ENCODE measurements at places on chromosomes 7 and 10.
A peak's percentile ranks its signal among the peaks of the same experiment; 100 is the strongest.

DNA sequence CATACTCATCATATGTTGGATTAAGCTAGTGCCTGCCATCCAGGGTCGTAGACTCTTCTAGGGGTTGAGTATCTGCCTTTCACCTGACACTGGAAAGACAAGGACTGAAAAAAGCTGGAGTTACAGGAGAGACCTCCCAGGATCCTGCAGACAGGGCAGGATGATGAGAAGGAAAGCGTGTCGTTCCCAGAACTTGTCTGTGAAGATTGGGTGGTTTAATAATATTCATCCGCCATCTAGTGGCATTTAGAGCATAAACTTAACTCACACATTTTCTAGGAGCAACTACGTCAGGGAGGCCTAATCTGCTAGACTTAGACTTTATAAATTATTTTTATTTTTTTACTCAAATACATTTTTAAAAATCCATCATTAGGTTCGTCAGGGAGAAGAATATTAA is 59.6 kb downstream of the ADRB1 start:
- no peak overlapping the region for H3K4me3 ChIP-seq
- H3K27me3 ChIP-seq = no peaks in the 10 kb centered on the region
- DNase-seq = peak; percentile 23
- no peaks in the 10 kb centered on the region for H3K36me3 ChIP-seq
- peaks cover 28% of the 10 kb centered on the region for H3K4me1 ChIP-seq
- H3K27ac ChIP-seq = no peak overlapping the region

GRCh38 chr10:124233546-124234138 is 140.2 kb upstream of the CHST15 start:
- no peaks in the 10 kb centered on the region for H3K36me3 ChIP-seq
- H3K4me3 ChIP-seq = no peak overlapping the region
- H3K27ac ChIP-seq = no peak overlapping the region
- H3K27me3 ChIP-seq = no peaks in the 10 kb centered on the region

- H3K27me3 ChIP-seq = peaks cover 10% of the 10 kb centered on the region
- no peaks in the 10 kb centered on the region for H3K36me3 ChIP-seq
- H3K4me1 ChIP-seq = no peaks in the 10 kb centered on the region
- no peak overlapping the region for H3K4me3 ChIP-seq
- H3K27ac ChIP-seq = no peak overlapping the region
- DNase-seq = no peak
Observed at GRCh38 chr7:21256310-21256877, 171.5 kb upstream of the SP4 start.

DNA sequence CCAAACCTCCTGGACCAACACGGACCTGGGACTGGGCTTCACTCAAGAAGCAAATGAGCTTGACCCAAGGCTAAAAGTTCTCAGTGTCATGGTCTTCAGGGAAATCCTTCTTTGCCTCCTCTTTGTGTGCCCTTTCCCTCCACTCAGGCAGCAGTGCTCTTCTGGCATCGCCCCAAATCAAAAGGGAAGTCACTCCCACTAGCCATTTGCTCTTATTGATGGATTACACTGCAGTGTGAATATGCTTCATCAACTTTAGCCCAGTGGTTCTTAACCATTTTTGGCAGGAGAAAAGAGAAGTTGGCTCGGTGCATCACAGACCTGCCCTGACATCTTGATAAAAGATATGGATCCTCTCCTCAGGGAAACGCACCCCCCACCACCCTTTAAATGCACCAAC is 19.2 kb upstream of the IKZF1 start:
- DNase-seq = no peak
- H3K27me3 ChIP-seq = no peaks in the 10 kb centered on the region
- no peaks in the 10 kb centered on the region for H3K36me3 ChIP-seq
- H3K4me1 ChIP-seq = peaks cover 53% of the 10 kb centered on the region

DNA sequence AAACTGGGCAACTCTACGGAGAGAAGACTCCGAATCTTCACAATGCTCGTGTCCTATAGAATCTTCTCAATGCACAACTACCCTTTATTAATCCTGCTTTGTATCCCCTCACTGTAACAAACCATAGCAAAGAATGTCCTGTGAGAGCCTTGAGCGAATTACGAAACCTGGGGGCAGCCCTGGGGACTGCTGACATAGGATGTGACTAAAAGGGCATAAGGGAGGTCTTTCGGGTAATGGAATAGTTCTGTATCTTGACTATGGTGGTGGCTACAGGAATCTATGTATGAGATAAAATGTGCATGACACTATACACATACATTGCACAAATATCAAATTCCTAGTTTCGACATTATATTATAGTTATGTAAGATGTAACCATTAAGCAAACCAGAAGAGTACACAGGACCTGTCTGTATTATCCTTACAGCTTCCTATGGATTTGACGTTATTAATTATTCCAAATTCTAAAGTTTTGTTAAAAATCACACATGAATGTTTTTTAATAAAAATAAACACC is 162.5 kb upstream of the KCTD7 start:
- no peak overlapping the region for H3K27ac ChIP-seq
- H3K27me3 ChIP-seq = no peaks in the 10 kb centered on the region
- DNase-seq = no peak
- no peaks in the 10 kb centered on the region for H3K36me3 ChIP-seq
- no peaks in the 10 kb centered on the region for H3K4me1 ChIP-seq

- no peak overlapping the region for H3K4me3 ChIP-seq
- H3K4me1 ChIP-seq = no peaks in the 10 kb centered on the region
- no peak for DNase-seq
- no peaks in the 10 kb centered on the region for H3K27me3 ChIP-seq
Observed at GRCh38 chr10:61272781-61273180, 180.4 kb downstream of the TMEM26 start.

DNA sequence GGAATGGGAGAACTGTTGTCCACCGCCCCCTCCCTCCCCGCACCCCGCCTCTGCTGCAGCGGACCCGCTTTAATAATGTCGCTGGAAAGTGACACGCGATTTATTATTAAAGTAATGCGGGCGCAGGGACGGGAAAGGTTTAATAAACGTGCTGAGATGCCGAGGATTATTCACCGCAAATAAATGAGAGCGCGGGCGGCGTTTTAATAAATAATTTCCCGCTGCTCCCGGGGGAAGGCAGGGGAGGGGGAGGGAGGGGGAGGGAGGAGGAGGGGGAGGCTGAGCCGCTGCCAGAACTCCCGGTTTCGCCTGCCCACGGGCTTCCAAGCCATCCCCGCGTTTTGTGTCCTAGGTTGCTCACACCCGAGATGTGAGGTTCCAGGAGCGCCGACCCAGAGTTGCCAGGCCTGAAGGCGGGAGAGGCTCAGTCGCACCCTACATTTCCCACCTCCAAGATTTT is 5.1 kb downstream of the KAZALD1 start:
- H3K4me1 ChIP-seq = peaks cover 42% of the 10 kb centered on the region
- H3K4me3 ChIP-seq = peak overlapping the region; percentile 87
- DNase-seq = no peak
- H3K27ac ChIP-seq = no peak overlapping the region
- peaks cover 3% of the 10 kb centered on the region for H3K27me3 ChIP-seq
- H3K36me3 ChIP-seq = no peaks in the 10 kb centered on the region

DNA sequence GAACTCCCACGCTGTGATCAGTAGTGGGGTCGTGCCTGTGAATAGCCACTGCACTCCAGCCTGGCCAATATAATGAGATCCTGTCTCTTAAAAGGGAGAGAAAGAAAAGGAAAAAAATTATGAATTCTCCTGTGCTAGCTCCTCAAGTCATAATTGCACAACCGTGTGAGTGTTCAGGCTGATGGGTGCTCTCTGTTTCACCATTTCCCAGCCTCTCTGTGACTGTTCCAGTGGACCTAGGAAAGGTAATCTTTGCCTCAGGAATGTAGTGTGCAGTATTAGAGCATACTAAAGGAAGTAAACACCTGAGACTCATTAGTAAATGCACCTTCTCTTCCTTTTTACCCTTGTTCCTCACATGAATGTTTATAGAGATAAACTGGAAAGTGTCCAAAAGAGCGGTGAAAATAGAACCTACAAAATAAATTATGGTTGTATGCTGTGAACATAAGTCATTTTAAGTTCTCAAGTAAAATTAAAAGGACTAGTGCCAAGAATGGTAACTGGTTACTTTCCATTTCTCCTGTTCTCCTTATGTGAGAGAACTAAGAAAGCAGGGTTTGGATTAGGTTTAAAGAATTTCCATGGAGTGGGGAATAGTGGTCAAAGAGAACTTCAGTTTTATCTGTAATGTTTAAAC is 42.7 kb downstream of the INPP5F start:
- H3K4me1 ChIP-seq = no peaks in the 10 kb centered on the region
- no peak overlapping the region for H3K4me3 ChIP-seq
- no peaks in the 10 kb centered on the region for H3K27me3 ChIP-seq
- no peak for DNase-seq
- H3K27ac ChIP-seq = no peak overlapping the region

GRCh38 chr7:42253316-42253715 is 16.3 kb upstream of the GLI3 start:
- no peaks in the 10 kb centered on the region for H3K27me3 ChIP-seq
- no peaks in the 10 kb centered on the region for H3K4me1 ChIP-seq
- no peaks in the 10 kb centered on the region for H3K36me3 ChIP-seq
- H3K27ac ChIP-seq = no peak overlapping the region
- no peak for DNase-seq
- H3K4me3 ChIP-seq = no peak overlapping the region

GRCh38 chr10:124748166-124748565 is 4.0 kb upstream of the FAM53B start:
- no peak overlapping the region for H3K27ac ChIP-seq
- H3K36me3 ChIP-seq = no peaks in the 10 kb centered on the region
- peaks cover 4% of the 10 kb centered on the region for H3K4me1 ChIP-seq
- no peaks in the 10 kb centered on the region for H3K27me3 ChIP-seq

GRCh38 chr7:116399819-116400218 is 99.7 kb upstream of the CAV2 start:
- H3K36me3 ChIP-seq = no peaks in the 10 kb centered on the region
- no peak overlapping the region for H3K27ac ChIP-seq
- H3K4me1 ChIP-seq = no peaks in the 10 kb centered on the region
- no peak for DNase-seq
- H3K27me3 ChIP-seq = no peaks in the 10 kb centered on the region
- H3K4me3 ChIP-seq = no peak overlapping the region

DNA sequence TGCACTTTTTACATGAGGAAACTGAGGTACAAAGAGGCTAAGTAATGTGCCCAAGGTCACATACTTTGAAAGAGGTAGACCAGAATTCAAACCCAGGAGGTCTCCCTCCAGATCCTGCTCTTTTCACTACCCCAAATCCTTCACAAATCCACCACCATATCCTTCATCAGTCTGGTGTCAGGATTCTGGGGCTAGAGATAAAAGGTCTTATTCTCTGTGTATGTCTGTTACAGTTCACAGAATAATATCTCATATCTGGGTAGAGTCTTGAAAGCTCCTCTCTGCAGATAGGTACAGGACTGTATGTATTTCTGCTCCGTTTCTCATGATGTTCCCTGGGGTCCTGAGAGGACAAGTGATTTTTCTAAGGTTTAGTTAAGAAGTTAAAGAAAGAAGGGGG is 4.9 kb downstream of the PIK3CG start:
- peaks cover 42% of the 10 kb centered on the region for H3K4me1 ChIP-seq
- H3K36me3 ChIP-seq = no peaks in the 10 kb centered on the region
- H3K4me3 ChIP-seq = no peak overlapping the region
- no peak overlapping the region for H3K27ac ChIP-seq
- H3K27me3 ChIP-seq = no peaks in the 10 kb centered on the region

DNA sequence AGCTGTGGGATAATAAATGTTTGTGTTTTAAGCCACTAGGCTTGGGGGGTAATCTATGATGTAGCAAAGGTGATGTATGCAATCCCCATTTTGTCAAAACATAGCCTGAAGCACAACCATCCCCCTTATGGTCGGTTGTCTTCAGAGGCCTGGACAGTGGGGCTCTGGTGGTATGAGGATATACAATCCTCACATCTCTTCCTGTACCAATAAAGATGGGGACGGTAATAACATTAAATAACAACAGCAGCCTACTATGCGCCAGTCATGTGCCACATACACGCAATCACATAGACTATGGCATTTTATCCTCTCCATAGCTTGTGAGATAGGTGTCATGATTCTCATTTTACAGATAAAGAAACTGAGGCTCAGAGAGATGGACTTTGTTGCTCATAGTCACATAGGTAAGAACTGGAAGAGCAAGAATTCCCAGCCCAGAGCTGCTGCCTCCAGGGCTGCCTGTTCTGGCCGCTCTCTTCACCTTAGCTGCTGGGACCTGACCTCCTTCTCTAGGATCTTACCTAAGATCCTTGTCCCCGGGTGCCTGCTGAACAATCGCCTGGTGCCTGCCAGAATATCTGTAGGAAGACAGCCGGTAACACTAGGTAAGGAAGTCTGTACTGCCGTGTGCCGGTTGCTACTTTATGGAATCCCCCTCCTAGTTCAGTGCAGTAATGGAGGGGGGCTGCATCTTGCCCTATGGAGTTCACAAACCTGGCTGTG is 108.6 kb downstream of the ARHGAP22 start:
- no peak for DNase-seq
- H3K4me1 ChIP-seq = peaks cover 2% of the 10 kb centered on the region
- no peak overlapping the region for H3K4me3 ChIP-seq
- H3K36me3 ChIP-seq = no peaks in the 10 kb centered on the region

DNA sequence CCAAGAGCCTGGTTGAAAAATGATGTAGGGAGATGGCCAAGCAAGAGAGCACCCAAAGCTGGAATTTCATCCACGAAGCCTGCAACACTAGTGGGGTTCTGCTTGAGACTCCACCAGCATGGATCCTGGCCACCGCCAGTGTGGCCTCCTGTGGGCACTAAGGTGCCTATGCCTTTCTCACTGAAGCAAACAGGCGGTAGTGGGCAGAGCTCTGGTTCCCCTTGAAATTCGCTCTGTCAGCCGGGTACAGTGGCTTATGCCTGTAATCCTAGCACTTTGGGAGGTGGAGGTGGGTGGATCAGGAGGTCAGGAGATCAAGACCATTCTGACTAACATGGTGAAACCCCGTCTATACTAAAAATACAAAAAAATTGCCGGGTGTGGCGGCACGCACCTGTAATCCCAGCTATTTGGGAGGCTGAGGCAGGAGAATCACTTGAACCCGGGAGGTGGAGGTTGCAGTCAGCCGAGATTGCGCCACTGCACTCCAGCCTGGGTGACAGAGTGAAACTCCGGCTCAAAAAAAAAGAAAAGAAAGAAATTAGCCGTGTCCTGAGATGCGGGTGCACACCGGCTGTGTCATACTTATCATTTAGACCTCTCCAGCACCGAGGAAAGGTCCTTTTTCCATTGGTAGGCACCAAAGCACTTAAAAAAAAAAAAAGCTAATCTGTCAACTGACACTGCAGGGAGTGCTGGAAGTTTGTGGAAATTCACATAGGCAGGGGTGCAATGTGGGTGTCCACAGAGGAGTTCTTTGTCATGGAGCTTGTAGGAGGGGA is 28.3 kb downstream of the CCM2 start:
- H3K27ac ChIP-seq = peak overlapping the region; percentile 98
- peaks cover 8% of the 10 kb centered on the region for H3K36me3 ChIP-seq
- no peak for DNase-seq
- H3K4me1 ChIP-seq = peaks cover 40% of the 10 kb centered on the region

- no peak for DNase-seq
- no peaks in the 10 kb centered on the region for H3K4me1 ChIP-seq
- H3K27ac ChIP-seq = no peak overlapping the region
- no peaks in the 10 kb centered on the region for H3K27me3 ChIP-seq
- no peak overlapping the region for H3K4me3 ChIP-seq
Observed at GRCh38 chr10:133294189-133294588, 14.5 kb downstream of the TUBGCP2 start.

- no peaks in the 10 kb centered on the region for H3K36me3 ChIP-seq
- DNase-seq = no peak
- no peak overlapping the region for H3K27ac ChIP-seq
- no peaks in the 10 kb centered on the region for H3K27me3 ChIP-seq
- H3K4me3 ChIP-seq = no peak overlapping the region
Observed at GRCh38 chr7:91596287-91596686, 284.2 kb downstream of the MTERF1 start.

GRCh38 chr10:61701055-61701705 is 38.5 kb downstream of the CABCOCO1 start:
- no peaks in the 10 kb centered on the region for H3K27me3 ChIP-seq
- no peak for DNase-seq
- H3K36me3 ChIP-seq = no peaks in the 10 kb centered on the region
- no peaks in the 10 kb centered on the region for H3K4me1 ChIP-seq
- no peak overlapping the region for H3K27ac ChIP-seq
- no peak overlapping the region for H3K4me3 ChIP-seq
